Occipital lobe (tissue), 3 donors: ENCODE measurements at places on chromosomes 6 and 20.

GRCh38 chr6:131023834-131024504 lies 39.1 kb downstream of the EPB41L2 start:
- DNase-seq: no peak

DNA sequence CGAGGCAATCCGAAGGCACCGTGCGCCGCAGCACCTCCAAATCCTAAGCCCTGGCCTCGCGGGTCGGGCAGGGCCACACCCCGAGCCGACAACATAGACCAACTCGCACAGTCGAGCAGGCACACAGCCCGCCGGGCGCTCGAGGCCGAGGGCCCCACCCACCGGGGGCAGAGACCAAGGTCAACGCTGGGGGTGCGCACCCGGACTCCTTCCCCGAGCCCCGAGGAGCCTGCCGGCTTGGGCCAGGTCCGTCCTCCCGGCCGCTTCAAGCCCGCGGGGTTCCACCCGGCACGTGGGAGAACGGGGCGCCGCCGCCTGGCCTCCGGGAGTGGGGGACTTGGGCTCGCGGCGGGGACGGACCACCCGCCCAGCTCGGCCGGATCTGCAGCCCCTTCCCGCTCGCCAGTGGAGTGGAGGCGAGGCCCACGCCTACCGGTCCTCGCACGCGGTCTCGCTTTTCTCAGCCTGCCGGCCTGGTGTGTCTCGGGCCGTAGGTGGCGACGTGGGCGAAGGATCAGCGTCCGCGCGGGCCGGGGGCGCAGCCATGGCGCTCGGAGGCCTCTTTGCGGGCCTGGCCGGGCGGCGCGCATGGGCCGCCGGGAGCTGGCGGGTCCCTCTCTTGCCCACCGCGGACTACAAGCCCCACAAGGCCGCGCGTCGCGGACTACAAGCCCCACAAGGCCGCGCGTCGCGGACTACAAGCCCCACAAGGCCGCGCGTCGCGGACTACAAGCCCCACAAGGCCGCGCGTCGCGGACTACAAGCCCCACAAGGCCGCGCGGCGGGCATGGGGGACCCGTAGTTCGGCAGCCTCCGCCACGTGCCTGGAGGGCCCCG lies at the start of gene UCKL1:
Gene UCKL1 (minus strand): TSS at position 590 of the 837 bp plus-strand sequence. CDS start 44 bp downstream, at position 546.
- DNase-seq: peak; percentile 76

DNA sequence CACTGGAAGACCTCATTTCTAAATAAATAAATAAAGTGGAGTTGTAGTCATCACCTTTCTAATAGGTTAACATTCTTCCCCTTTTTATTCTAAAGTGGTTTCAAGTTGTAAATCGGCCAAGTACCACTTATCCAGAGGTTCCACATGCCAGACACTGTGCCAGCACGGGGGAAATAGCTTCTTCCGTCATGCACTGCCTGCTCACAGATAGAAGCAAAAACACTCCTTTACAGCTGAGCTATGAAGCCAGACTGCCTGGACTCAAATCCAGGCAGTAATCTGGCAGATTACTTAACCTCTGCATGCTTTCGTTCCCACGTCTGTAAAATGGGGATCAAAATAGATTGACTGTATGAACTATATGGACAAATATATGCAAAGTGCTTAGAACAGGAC lies 17.2 kb upstream of the SCML4 start:
- no peak for DNase-seq

DNA sequence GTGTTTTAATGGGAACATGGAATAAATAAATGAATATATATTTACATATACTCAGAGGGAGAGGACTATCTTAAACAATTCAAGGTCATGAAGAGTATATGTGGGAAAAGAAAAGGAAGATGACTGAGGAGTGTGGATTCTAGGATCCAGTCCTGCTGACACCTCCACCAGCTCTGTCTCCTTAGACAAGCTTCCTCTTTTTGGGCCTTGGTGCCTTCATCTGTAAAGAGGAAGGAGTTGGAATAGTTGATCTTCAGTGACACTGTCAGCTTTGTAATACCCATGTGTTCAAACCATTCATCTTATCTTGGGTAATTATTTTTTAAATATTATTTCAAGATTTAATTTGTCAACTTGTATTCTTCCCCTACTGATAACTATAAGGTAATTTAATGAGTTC lies 338.0 kb downstream of the ADGRB3 start:
- DNase-seq: no peak

DNA sequence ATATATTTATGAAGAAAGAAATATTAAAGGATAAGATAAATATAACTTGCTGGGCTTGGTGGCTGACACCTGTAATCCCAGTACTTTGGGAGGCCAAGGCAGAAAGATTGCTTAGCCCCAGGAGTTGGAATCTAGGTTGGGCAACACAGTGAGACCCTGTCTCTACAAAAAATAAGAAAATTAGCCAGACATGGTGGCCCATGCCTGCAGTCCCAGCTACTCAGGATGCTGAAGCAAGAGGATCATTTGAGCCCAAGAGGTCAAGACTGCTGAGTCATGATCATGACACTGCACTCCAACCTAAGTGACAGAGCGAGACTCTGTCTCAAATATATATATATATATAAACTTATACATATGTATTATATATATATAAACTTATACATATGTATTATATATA lies 164.0 kb downstream of the MRPL14 start:
- no peak for DNase-seq

- DNase-seq: no peak
Measured at GRCh38 chr6:160221423-160221822, 37.2 kb downstream of the SLC22A2 start.

DNA sequence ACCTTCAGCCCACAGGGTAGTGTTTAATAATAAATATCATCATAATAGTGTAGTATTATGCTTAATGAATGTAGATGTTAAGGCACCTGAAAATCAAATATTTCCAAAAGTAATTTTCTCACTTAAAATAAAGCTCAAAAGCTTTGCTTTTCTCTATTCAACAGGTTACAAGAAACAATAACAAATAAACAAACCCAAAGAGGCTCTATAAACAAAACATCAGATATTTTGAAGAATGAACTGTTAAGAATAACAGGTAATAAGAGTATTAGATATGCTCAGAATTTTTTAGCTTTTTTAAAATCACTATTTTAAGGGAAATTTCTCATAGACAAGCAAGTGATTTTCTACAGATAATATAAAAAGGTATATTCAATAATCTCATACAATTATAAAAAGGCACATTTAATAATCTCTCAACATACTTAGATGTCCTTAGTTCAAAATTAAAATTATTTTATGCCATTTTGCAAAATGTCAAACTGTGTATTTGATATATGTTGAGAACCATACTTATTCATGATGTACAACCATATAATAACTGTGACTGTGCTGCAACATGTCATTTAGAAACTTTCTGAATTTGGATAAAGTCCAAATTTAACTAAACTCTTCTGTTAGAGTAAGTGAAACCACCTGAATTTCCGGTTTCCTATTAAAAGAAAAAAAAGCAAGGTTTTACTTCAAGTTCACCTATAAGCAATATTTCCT lies 35.8 kb downstream of the PHIP start:
- DNase-seq: no peak

GRCh38 chr6:15066089-15066758 lies 179.6 kb upstream of the JARID2 start:
- no peak for DNase-seq

- no peak for DNase-seq
Measured at GRCh38 chr6:109788687-109789086, 97.6 kb downstream of the FIG4 start.

GRCh38 chr20:19506021-19506420 lies 252.0 kb upstream of the RIN2 start:
- no peak for DNase-seq

- DNase-seq: no peak
Measured at GRCh38 chr20:58845706-58846105, 5.0 kb downstream of the GNAS-AS1 start.

DNA sequence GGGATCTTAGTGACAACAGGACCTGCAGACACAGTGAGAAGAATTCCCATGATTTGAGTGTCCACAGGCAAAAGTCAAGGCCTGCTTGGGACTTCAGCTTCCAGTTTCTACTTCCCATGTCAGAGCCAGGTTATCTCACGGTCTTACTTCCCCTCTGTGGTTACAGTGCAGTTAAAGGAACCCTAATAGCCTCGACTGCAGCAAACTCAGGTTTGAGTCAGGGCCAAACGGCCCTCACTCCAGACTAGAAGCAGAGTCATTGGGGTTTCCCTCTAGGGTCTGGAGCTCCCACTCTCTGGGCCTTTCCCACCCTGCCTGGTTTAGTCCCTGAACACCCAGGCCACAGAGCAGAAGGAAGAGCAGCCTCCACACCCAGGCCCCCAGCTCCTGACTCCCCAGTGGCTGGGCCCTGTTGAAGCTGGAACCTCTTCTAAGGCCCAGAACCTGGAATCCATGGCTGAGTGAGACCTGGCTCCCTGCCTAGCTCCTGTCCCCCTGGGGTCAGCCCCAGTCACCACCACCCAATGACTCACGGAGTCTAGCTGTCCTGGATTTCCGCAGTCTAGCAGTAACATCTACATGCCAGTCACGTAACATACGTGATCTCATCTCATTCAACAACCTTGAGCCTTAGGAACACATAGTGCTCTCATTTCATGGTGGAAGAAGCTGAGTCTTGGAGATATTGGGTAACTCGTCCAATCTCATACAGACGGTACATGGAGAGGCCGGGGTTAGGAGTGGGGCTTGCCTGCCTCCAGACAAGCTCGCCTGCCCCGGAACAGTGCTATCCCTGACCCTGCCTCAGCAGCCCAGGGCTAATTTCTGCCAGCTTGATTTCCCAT lies 9.2 kb upstream of the GHRH start:
- no peak for DNase-seq

GRCh38 chr6:166589337-166589731 lies 2.9 kb upstream of the RAMACL start:
- no peak for DNase-seq

GRCh38 chr20:61533231-61533631 lies 281.2 kb downstream of the CDH4 start:
- no peak for DNase-seq

GRCh38 chr6:71294121-71294523 lies 5.5 kb downstream of the OGFRL1 start:
- peak; percentile 12 for DNase-seq

DNA sequence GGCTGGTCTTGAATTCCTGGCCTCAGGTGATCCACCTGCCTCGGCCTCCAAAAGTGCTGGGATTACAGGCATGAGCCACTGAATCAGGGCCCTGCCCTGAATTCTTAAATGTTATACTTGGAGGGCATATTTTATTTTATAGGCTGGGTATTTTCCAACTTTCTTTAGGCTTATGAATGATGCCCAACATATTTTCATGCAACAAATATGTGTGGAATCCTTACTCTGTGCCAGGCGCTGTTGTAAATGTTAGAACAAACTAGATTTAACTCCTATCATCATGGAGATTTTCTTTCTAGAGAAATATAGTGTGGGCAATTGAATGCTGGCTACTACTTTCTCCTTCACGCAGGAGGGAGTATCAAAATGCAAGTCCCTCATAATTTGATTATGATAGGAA lies 71.2 kb downstream of the SAMD5 start:
- no peak for DNase-seq
